ENCODE measurements at places on chromosomes 7 and 10. TPM values are rescaled to one million over a fixed set of nuclear protein-coding genes. Genes with fewer than 3 reads are reported as not detected.

The SPDYE9 gene
- total RNA-seq, result not detected

The ABCB1 gene
- not detected for total RNA-seq

The AUTS2 gene
- under 0.01 TPM for total RNA-seq

The CRPPA gene
- 0.89 TPM for total RNA-seq

The ADARB2 gene
- not detected for total RNA-seq

The SEMA3A gene
- 18.4 TPM for total RNA-seq

The PNLIPRP2 gene
- not detected for total RNA-seq

The ADCY1 gene
- total RNA-seq, result 0.71 TPM

Data from myometrial cell (primary cell).